ENCODE measurements at places on chromosomes 2 and 18.

GRCh38 chr2:129205766-129206165, 773.7 kb upstream of the RAB6C start:
- no peaks in the 10 kb centered on the region for H3K36me3 ChIP-seq
- H3K4me3 ChIP-seq = no peak overlapping the region
- peaks cover 3% of the 10 kb centered on the region for H3K4me1 ChIP-seq
- no peaks in the 10 kb centered on the region for H3K27me3 ChIP-seq
- DNase-seq = no peak

DNA sequence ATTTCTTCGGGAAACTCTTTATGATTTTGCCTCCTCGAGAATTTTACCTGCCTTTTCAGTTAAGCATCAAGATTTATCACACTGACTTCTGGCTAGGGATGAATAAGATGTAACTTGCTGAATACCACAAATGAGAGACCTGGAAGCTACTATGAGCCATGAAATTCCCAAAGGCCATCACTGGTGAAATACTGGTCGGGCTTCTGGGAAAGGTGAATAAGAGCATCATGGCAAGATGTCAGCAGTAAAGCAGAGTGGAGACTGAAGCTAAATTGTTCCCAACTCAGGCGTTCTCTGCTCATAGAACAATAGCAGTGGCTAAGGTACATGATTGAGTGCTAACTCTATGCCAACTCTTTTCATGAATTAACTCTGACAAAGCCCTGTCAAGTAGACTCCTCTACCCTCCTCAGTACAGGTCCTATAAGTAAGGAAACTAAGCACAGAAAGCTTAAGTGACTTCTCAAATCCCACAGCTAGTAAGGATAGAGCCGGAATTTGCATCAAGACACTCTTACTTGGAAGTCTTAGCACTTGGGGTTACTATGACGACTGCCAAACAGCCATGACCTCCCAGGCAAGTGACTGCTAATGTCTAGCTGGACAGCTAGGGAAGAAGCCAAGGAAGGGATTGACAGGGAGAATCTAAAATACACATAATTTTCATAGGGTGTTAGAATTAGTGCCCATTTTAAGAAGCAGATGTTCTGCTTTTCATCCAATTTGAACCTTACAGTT, 22.7 kb upstream of the DSC3 start:
- no peak for DNase-seq
- peaks cover 7% of the 10 kb centered on the region for H3K36me3 ChIP-seq
- no peak overlapping the region for H3K27ac ChIP-seq
- no peaks in the 10 kb centered on the region for H3K27me3 ChIP-seq
- H3K4me1 ChIP-seq = no peaks in the 10 kb centered on the region
- no peak overlapping the region for H3K4me3 ChIP-seq

DNA sequence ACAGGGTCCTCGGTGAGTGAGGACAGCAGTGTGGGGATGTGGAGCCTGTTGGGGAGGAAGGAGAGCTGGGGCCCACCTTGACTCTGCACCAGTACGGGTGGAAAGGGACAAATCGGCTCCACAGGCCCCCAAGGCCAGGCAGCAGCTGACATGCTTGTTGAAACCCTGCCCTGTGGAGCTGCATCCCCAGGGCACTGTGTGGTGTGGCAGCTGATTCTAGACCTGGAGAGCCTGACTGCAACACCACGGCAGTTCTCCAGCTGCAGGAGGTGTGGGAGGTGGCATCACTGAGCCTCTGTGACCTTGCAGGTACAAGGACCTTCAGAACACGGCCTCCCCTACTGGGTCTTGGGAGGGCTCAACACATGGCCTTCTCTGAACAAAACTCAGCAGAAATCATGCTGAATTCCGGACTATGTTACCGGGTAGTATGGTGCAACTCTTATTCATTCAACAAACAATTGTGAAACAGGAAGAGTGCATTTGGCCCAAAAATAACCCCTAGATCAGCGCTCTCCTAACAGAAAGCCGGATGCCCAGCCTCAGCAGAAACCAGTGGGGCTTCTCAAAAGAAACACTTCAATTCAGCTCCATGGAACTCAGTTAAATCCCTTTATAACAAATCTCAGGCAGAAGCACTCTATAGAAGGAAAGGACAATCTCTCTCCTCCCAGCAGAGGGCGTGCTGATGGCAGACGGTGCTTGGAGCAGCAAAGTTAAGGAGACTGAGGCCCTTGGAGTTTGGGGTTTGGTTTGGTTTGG, 104.4 kb upstream of the SALL3 start:
- H3K4me3 ChIP-seq = no peak overlapping the region
- no peaks in the 10 kb centered on the region for H3K4me1 ChIP-seq
- no peaks in the 10 kb centered on the region for H3K36me3 ChIP-seq
- H3K27ac ChIP-seq = no peak overlapping the region
- H3K27me3 ChIP-seq = no peaks in the 10 kb centered on the region

DNA sequence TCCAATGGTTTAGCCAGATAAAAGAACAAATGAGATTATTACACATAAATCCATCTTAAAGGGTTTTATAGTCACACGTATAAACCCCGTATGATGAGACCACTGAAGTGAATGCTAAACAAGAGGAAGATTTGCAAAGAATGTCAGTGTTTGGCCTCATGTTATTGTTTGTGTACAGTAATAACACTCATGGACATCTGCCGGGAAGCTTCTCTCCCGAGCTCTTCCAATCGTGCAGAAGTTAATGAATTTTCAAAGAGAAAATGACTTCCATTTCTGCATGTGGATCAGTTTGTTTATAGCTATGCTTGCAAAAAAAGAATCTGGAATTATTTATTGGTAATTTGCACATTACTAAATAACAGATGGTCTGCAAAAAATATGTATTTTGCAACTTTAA, 88.5 kb upstream of the APCDD1 start:
- DNase-seq = no peak
- no peaks in the 10 kb centered on the region for H3K4me1 ChIP-seq
- H3K27me3 ChIP-seq = no peaks in the 10 kb centered on the region

DNA sequence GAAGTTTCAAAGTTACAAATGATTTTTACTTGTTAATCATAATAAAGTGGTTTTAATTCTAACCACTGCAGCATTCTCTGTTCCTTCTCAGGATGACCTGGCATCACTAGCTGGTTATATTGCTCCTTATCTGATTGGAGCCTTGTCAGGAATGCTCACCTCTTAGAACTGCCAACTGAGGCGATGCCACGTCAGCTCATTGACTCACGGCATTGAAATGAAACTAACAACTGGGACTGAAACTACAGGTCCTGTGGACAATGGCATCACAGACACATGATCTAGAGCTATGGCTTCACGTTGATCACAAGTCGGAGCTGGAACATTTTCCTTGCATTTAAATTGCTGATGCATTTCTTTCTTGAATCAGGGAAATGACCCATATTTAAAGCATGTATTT, 54.9 kb upstream of the MAP2 start:
- H3K4me1 ChIP-seq = no peaks in the 10 kb centered on the region
- H3K27ac ChIP-seq = no peak overlapping the region
- peak; percentile 95 for DNase-seq
- H3K4me3 ChIP-seq = no peak overlapping the region
- H3K27me3 ChIP-seq = no peaks in the 10 kb centered on the region

- H3K36me3 ChIP-seq = no peaks in the 10 kb centered on the region
- DNase-seq = no peak
- H3K4me1 ChIP-seq = peaks cover 24% of the 10 kb centered on the region
- no peak overlapping the region for H3K27ac ChIP-seq
- H3K4me3 ChIP-seq = no peak overlapping the region
Observed at GRCh38 chr2:75431763-75432162, 129.0 kb downstream of the EVA1A start.
